SW480 (cell line): ENCODE measurements at places on chromosomes 6 and 20.
A peak's percentile ranks its signal among the peaks of the same experiment; 100 is the strongest.

- DNase-seq: no peak
Observed at GRCh38 chr6:44776344-44776743, 388.8 kb downstream of the CDC5L start.

DNA sequence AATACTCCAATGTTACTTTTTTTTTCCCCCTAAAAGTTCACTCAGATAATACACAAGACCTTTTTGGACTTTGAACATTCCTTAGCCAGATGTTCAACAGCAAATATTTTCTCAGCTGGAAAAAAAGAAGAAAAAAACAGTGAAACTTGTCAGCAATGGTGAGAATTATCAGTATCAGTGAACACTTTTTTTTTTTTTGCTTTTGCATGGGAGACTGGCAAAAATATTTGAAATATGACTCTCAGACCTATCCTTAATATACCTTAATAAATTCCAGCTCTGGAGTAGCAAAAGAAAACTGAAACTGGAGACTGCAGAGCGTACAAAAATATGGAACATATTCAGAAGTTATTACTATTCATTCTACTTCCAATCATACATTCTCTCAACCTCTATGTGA, 92.3 kb downstream of the RFPL4B start:
- no peak for DNase-seq

- peak; percentile 11 for DNase-seq
Observed at GRCh38 chr6:158560836-158561320, 987 bp downstream of the TMEM181 start.

DNA sequence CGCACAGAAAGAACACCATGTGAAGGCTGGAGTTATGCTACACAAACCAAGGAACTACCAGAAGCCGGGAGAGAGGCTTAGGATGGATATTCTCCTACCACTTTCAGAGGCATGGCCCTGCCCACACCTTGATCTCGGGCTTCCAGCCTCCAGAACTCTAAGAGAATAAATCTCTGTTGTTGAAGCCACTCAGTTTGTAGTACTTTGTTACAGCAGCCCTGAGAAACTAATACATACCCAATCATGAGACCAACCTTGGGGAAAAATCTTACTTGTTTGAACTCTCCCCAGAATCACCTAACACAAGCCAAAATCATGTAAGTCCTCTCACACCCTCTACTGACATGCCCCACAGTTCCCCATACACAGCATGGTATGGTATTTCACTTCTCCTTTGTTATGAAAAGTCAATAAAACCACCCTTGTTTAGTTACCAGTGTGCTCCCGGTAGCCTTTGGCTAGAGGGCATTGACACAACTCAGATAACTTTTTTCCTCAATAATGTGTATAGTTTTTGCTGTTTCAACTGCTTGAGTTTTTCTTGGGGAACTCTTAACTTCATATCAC, 40.7 kb upstream of the SLC2A12 start:
- no peak for DNase-seq

GRCh38 chr6:15485936-15486335, 176.9 kb downstream of the DTNBP1 start:
- DNase-seq: no peak

DNA sequence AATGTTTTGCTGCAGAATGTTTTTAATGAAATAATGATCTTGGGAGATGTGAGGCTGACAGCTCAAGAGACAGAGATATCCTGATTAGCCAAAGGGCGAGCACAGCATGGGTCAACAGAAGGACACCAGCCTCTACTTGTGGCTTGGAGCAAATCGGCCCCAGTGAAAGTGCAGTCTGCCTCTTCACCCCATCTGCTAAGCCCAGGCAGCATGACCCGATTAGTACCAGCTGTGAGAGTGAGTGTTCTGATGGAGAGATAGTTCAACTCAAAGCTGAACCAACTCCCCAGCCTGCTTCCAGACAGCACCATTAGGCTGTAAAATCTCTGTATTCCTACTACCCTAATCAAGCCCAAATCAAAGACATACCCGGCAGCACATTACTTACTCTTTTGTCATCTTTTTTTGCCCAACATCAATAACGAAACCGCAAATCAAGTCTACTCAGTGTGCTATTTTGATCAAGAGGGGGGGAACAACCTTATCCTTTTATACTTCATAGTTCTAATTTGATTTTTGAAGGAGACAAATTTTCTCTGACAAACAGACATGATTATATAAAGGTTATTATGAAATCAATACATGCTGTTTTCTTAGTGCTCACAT, 514.1 kb upstream of the NRSN1 start:
- DNase-seq: no peak

- DNase-seq: no peak
Observed at GRCh38 chr6:122075917-122076316, 323.5 kb upstream of the HSF2 start.

GRCh38 chr6:103277936-103278335, 1581.8 kb downstream of the HACE1 start:
- DNase-seq: no peak

- DNase-seq: no peak
Observed at GRCh38 chr6:50815436-50816114, 3.1 kb upstream of the TFAP2B start.

- DNase-seq: no peak
Observed at GRCh38 chr20:8335495-8336195, 203.6 kb downstream of the PLCB1 start.

DNA sequence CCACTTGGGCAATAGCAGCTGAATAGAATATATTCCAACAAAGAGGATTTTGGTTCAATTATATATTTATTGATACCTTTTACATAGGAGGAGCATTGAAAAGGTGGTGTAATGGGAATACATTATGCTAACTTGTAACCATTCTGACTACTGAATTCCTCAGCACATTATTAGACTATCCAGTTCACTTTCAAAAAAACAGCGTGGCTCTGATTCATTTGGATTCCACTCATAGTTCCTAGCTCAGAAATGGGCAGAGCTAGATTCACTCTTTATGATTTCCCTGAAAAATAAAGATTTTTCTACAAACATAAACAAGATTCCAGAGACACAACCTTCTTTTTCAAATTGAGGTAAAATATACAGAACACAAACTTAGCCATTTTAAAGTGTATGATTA, 9.2 kb upstream of the TRERF1 start:
- DNase-seq: no peak

GRCh38 chr6:91860541-91861335, 1273.9 kb upstream of the MAP3K7 start:
- peak; percentile 1 for DNase-seq

GRCh38 chr20:9059931-9060330, 9.0 kb upstream of the PLCB4 start:
- no peak for DNase-seq

GRCh38 chr20:22909436-22909835, 125.7 kb upstream of the SSTR4 start:
- no peak for DNase-seq

GRCh38 chr6:16277101-16277981, 39.0 kb downstream of the GMPR start:
- peak; percentile 85 for DNase-seq

GRCh38 chr20:62470459-62470858, 5.3 kb downstream of the GATA5 start:
- no peak for DNase-seq

GRCh38 chr6:157528931-157529653, 148.1 kb downstream of the ZDHHC14 start:
- DNase-seq: peak; percentile 77

GRCh38 chr6:167836721-167837120, 10.0 kb downstream of the AFDN start:
- DNase-seq: no peak

DNA sequence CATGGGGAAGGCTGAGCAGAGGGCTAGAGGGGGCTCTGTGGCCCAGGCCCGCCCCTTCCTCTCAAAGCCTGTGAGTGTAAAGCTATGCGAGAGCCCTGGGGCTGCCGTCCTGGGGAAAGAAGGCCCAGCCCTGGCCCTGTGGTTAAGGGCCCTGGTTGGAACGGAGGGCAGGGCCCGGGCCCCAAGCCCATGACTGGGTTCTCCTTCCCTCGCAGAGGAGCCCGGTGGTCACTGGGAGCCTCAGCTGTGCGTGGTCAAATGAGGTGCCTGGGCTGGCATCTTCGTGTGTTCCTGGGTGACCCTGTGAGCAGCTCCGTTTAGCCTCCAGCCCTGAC, 56.0 kb downstream of the SMOC2 start:
- no peak for DNase-seq
